T-helper 17 cell (primary cell): ENCODE measurements at places on chromosomes 5 and 9.

DNA sequence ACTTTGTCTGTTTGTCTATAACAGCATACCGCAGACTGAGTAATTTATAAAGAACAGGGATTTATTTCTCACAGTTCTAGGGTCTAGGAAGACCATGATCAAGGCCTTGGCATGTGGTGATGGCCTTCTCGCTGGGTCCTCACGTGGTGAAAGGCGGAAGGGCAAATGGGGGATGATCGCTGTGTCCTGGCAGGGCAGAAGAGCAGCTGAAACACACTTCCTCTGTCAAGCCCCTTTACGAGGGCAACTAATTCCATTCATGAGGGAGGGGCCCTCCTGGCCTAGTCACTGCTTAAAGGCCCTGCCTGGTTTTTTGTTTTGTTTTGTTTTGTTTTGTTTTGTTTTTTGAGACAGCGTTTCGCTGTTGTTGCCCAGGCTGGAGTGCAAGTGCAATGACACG is 41.9 kb upstream of the UBTD2 start:
- DNase-seq: no peak

GRCh38 chr5:168818558-168818957 is 239.4 kb upstream of the PANK3 start:
- DNase-seq: no peak

- no peak for DNase-seq
Observed at GRCh38 chr5:76693141-76693540, 22.8 kb upstream of the F2R start.

DNA sequence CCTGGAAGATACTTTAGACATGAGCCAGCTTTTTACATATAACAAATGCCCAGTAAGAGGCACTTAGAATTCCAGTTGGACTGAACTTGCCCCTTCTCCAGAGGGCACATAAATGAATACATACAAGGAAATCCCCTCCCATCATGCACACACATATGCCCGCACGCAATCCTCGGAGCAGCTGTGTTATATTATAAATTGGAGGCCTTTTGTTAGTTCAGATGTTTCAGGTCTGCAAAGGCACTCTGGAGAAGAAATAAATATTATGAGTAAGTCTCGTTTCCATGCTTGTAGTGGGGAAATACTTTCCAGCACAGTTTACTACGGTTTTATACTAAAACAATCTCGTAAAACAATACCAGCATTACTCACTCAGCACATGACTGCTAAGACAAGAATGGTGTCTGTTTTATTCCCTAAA is 17.6 kb upstream of the MUSK start:
- no peak for DNase-seq

DNA sequence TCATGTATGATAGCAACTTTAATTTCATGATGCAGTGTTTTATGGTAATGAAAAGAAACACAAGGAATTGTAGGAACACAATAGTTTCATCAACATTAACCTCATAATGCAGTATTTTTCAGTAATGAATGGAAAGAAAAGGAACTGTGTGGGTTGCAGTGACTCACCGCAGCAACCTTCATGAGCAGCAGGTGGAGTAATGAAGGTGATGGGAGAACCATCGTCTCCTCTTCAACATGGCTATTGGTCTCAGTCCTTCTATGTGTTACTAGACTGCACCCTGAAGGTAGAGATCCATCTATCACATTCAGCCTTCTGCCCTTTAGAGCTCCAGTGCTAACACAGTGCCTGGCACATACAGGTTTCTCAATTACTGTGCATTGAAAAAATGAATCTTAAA is 58.0 kb downstream of the TMEM215 start:
- no peak for DNase-seq

DNA sequence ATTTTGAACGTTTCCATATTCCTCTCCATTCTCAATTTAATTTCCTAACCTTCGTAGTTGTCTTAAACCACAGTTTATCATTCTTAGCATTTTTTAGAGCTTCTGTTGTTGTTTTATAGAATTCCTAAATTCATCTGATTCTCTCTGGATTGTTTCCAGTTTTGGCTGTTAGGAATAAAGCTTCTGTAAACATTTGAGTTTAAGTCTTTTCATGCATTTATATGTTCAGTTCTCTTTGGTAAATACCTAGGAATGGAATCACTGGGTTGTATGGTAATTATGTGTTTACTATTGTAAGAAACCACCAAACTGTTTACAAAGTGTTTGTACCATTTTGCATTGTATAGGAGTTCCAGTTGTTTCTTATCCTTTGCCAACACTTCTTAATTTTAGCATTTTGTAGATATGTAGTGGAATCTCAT is 29.7 kb downstream of the GPR21 start:
- no peak for DNase-seq

GRCh38 chr5:81980598-81981260 is 8.9 kb downstream of the ATG10 start:
- DNase-seq: no peak

DNA sequence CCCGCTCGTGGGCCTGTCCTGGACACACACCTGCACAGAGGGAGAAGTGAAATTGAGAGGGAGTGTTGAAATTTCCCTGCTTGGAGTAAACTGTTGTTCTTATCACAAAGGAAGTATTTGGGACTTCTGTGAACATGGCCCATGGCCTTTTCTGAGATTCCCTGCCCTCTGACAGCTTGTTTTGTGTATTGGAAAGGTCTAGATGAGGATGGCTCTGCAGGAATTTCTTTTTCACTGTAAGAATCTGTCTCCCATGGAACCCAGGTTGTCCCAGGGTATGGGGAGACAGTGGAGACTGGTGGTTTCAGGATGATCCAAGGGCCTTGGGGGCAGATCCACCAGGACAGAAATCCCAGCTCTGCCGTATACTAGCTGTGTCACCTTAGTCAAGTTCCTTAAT is 121.8 kb downstream of the ARHGAP26 start:
- no peak for DNase-seq

DNA sequence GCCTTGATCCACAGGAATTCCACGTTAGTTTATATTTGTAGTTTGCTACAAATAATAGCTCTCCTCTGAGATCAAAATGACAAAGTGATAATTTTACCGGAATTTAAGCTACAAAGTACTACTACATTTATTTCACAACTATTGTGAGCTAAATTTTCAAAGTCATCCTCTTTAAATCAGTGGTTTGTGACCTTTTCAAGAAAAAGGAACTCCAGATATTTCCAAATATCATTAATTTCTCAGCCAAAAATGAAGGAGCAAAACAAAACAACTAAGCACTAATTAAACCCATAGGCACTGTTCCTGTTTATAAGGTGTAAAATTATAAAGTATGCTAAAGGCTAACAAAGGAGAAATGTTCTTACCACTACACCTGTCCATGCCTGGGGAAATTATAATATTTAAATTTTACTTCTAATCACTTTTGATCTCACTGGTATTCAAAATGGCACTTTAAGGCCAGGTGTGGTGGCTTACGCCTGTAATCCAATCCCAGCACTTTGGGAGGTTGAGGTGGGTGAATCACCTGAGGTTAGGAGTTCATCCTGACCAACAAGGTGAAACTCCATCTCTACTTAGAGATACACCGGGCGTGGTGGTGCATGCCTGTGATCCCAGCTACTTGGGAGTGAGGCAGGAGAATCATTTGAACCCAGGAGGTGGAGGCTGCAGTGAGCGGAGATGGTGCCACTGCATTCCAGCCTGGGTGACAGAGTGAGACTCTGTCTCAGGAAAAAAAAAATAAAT is 77.5 kb downstream of the CEMIP2 start:
- DNase-seq: no peak

DNA sequence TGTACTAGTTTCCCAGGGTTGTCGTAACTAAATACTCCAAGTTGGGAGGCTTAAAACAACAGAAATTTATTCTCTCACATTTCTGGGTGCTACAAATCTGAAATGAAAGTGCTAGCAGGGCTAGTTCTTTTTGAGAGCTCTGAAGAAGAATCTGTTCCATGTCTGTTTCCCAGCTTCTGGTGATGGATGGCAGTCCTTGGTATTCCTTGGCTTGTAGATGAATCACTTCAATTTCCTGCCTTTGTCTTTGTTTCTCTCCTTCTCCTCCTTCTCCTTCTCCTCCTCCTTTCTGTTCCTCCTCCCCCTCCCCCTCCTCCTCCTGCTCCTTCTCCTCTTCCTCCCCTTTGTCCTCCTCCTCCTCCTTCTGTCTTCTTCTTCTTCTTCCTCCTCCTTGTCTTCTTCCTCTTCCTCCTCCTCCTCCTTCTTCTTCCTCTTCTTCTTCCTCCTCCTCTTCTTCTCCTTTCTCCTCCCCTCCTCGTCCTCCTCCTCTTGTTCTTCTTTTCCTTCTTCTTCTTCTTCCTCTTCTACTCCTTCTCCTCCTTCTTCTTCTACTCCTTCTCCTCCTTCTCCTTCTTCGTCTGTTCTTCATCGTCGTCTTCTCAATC is 104.7 kb upstream of the ANKRD55 start:
- DNase-seq: no peak

DNA sequence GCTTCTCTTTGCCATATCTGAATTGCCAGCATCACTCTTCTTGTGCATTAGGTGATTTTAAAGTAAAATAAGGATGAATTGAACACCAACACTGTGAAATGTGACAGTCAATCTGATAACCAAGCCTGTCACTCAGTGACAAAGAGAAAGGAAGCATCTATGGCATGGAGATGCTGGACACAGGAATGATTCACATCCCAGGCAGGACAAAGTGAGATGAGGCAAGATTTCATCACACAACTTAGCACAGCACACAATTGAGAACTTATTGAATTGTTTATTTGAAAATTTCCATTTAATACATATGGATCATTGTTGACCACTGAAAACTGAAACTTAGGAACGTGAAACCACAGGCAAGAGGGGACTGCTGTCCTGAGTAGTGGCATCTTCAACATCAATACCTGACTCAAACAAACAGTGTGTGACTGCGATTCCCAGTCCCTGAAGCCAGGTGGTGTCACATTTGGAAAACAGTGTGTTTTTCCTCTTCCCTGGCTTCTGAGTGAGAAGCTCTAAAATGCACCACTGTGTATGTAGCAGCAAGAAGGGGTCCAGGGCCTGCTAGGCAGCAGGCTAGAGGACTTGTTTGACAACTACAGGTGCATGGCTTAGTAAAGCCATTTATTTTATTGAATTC is 10.7 kb downstream of the GAPT start:
- no peak for DNase-seq

DNA sequence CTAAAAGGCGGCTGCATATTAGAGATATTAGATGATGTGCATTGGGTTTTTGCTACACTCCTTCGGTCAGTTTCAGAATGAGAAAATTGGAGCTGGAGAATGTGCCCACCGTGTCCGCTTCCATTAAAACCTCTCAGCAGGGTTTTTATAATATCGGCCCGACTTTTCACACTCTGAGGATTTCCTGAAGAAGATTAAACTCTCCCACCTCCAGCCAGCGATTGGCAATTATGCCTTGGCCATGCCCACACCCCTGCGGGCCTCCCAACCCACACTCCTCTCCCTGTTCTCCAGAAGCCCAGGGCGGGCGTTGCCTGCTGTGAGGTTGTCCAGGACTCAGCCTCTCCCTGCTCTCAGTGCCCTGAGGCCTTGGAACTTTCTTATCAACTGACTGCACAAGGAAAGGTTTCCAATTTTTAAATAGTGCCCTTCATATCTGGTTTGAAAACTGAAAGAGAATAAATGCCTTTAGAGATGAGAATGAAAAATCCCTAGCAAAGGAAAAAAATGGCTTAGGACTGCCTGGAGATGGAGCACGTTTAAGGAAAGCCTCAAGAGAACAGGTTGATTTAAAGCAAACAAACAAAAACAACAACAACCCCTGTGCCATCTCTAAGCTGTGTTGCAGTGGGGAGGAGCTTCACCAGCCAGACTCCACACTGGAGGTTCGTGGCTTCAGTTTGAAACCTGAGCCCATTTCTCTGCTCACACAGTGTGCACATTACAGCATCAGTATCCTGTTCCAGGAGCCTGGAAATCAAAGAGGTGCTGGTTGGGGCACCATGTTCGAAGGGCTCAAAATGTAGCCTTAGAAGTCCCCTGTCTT is 292.9 kb downstream of the NSG2 start:
- DNase-seq: no peak

DNA sequence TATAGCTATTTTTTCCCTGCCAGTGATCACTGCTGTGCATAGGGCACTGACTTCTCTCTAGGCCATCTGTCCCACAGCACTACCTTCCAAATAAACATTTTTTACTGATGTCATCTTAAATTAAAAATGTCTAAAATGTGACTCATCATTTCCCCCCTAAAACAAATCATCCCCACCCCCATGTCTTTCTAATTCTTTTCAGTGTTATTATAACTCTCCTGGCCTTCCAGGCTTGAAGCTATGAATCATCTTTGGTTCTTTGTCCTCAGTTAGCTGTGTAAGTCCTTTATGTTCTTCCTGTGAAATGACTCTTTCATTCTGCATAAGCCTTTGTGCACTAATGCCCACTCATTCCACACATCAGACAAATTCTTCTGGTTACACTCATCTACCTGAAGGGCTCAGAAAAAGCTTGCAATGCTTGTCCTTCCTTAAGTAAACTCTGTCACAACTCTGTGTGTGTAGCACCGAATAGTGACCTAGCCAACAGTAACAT is 78.1 kb downstream of the CFAP95 start:
- DNase-seq: no peak

- no peak for DNase-seq
Observed at GRCh38 chr5:14213813-14214585, 70.9 kb downstream of the TRIO start.

- no peak for DNase-seq
Observed at GRCh38 chr9:119907056-119907455, 537.8 kb upstream of the BRINP1 start.

DNA sequence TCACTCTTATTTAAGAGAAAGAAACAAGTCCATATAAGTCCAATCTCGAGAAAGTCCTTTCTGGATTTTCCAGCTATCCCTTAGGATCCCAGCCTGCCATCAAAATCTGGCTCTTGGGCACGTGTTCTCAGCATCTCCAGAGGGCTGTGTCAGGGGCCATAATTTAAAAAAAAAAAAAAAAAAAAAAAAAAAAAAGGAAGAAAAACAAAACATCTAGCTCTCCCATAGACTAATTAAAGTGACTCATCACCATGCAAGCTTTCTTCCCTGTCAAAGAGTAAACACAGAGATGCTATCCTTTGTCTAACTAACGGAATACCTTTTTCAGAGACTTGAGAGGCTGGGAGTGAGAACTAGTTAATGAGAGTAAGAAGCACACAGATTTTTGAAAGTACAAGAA is 44.9 kb upstream of the MYO10 start:
- DNase-seq: no peak

- DNase-seq: no peak
Observed at GRCh38 chr9:87441251-87441650, 56.4 kb upstream of the DAPK1 start.
